ENCODE measurements at places on chromosomes 3 and 15.
A peak's percentile ranks its signal among the peaks of the same experiment; 100 is the strongest.

GRCh38 chr3:11568503-11569155 is 75.1 kb downstream of the VGLL4 start:
- DNase-seq: no peak

DNA sequence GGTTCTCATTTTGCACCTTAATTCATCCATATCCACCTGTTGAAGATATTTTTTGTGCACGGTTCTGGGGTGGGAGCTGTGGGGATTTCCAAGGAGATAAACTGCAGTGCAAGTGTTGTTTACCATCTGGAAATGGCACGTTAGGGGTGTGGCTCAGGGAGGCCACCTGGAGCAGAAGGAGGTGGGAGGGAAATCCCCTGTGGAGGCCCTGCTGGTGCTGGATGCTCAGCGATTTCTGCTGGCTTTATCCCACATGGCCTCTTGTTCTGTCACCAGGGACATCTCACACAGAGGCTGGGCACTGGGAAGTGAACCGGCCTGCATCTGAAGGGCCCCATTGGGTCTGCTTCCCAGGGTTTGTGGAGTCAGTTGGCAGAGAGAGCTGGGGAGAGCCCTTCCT is 24.3 kb downstream of the TRPM1 start:
- no peak for DNase-seq

DNA sequence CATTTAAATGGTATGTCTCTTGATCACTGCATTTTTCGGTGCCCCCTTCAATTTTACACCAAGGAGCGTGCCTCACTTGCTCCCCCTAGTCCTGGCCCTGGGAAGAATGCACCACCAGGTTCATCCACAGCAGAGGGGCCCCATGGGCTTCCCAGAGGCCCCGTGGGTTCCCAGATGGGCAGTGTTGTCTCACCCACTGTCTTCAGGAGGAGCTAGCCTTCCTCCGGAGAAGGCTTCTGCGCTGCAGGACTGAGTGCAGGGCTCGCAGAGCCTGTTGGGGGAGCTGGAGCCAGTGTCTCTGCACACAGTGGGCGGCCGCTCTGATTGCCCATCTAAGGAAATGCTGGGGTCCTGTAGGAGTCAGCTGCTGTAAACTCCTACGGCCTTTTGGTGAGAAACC is 45.9 kb downstream of the POLR2M start:
- no peak for DNase-seq

DNA sequence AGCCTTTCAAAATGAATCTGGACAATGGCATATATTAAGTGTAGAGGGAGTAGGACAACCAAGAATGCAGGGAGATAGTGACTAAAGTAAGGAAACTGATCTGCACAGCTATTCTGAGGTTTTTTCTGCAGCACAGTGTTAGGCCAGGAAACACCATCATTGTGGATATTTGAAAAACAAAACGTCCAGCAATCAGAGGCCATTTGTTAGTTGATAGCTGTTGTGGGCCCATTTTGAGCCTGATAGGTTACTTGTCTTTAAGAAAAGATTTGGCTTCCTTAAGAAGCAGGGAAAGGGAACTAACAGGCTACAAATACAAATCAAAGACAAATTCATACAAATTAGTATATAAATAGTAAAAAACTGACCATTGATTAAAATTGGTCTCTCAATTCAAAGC is 375.8 kb upstream of the ARL6 start:
- no peak for DNase-seq

GRCh38 chr3:183131735-183132134 is 30.8 kb downstream of the LAMP3 start:
- no peak for DNase-seq

GRCh38 chr15:40500568-40501330 is 30.0 kb downstream of the CHST14 start:
- no peak for DNase-seq

- peak; percentile 75 for DNase-seq
Measured at GRCh38 chr3:103052236-103052830, 617.5 kb downstream of the ZPLD1 start.

DNA sequence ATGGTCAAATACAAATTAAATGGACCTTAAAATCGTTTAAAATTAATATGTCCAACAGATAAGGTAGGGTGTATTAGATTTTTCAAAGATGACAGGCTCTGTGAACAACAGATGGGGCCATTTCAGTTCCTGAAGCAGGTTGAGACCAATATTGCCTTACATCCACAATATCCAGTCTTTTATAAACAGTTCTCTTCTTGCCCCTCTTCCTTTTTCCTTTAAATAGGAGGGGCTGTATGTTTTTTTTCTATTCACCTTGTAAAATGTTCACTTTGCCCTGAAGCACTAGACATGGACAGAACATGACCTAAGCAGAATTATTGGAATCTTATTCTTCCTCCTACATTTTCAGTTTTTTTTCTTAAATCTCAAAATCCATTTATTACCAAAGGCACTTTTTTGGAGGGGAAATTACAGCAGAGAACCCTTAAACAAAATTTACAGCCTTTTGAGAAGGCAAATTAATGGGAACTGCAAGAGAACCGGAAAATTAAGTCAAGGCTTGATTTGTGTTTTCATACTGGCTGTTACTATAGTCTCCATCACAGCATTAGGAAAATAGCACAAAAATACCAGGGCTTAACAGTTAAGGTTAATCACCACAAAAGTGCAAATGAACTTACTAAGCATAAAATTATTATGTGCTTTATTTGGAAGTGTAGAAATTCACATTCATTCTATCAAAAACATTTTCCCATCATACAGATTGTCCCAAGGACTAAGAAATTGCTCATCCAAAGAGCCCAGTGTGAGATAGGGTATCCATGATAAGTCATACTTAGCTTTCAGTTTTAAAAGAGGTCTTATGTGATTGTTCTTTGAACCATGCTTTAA is 55.8 kb downstream of the CMSS1 start:
- DNase-seq: no peak

DNA sequence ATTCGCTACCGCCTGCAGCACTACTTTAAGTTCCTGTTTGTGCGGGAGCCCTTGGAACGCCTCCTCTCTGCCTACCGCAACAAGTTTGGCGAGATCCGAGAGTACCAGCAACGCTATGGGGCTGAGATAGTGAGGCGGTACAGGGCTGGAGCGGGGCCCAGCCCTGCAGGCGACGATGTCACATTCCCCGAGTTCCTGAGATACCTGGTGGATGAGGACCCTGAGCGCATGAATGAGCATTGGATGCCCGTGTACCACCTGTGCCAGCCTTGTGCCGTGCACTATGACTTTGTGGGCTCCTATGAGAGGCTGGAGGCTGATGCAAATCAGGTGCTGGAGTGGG is 995 bp downstream of the CHST14 start:
- DNase-seq: no peak

DNA sequence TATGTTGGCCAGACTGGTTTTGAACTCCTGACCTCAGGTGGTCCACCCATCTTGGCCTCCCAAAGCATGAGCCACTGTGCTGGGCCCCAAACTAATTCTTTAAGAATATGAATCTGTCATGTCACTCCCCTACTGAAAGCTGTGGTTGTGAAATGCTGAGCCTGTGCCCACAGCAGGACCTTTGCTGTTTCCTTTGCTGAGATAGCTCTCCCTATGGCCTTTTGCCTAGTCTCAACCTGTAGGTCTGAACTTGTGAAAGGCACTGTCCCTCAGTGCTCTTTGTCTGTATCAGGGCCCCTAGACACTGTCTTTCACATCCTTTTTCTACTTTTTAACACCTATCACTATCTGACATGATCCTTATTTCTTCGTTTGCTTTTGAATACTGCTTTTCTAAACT is 62.7 kb upstream of the CCR4 start:
- DNase-seq: no peak

- peak; percentile 20 for DNase-seq
Measured at GRCh38 chr3:14980689-14981088, 33.3 kb downstream of the NR2C2 start.

DNA sequence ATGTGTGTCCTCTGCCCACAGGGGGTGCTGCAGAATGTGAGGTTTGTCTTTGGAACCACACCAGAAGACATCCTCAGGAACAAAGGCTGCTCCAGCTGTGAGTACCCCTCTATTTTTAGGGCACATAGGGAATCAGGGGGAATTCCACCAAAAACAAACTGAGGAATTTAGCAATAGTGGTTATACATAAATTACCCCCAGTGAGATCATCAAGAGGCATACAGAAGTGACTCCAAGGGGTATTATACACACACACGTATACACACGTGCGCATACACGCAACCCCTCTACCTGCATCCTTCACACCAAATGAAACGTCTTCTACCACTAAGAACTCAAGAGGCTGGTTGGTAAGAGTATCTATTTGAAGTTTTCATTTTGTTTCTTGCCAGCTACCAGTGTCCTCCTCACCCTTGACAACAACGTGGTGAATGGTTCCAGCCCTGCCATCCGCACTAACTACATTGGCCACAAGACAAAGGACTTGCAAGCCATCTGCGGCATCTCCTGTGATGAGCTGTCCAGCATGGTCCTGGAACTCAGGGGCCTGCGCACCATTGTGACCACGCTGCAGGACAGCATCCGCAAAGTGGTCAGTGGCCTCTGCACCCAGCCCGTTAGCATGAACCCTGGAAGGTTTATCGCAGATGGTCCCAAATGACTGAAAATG is 2.9 kb downstream of the THBS1 start:
- peak; percentile 5 for DNase-seq

DNA sequence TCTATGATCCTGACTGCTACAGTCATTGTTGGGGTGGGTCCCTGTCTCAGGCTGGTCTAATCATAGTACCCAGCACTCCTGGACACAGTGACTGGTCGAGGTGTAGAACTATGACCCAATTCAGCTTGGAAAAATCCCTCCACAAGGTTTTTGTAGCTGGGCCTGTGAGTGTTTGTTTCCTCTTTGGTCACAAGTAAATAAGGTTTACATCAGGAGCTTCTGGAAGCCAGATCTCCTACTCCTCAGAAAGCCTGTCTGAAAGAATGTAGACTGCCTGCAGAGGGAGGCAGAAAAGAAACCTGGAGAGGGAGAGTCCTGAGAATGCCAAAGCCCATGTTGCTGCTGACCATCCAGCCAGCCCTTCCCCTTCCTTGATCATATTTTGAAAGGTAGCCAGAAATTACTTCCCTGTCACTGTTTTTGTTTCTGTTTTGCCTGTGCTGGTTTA is 123.2 kb downstream of the RAP2B start:
- peak; percentile 50 for DNase-seq

DNA sequence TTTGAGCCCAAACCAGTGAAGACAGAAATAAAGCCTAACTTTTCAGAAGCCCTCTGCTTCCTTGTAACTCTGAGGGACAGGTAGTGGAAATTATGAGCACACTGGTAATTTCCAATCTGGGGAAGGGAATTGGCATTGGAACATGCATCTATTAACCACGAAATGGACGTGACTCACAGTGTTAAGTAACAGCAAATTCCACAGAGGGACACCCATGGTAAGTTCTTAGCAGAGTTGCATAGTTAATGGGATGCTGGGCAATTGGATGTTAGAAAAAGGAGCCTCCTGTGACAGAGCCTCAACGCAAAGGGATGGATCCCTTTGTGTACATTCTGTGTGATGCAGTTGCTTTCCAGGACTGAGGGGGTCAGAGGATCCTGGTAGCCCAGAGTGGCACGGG is 168.6 kb downstream of the SEMA6D start:
- DNase-seq: no peak

- DNase-seq: no peak
Measured at GRCh38 chr3:141699324-141699723, 38.8 kb upstream of the RNF7 start.

- DNase-seq: no peak
Measured at GRCh38 chr3:101865751-101866509, 16.6 kb downstream of the NFKBIZ start.

GRCh38 chr3:71247221-71247957 is 336.1 kb downstream of the FOXP1 start:
- peak; percentile 5 for DNase-seq

- DNase-seq: no peak
Measured at GRCh38 chr3:128482666-128483656, 10.0 kb downstream of the GATA2 start.

DNA sequence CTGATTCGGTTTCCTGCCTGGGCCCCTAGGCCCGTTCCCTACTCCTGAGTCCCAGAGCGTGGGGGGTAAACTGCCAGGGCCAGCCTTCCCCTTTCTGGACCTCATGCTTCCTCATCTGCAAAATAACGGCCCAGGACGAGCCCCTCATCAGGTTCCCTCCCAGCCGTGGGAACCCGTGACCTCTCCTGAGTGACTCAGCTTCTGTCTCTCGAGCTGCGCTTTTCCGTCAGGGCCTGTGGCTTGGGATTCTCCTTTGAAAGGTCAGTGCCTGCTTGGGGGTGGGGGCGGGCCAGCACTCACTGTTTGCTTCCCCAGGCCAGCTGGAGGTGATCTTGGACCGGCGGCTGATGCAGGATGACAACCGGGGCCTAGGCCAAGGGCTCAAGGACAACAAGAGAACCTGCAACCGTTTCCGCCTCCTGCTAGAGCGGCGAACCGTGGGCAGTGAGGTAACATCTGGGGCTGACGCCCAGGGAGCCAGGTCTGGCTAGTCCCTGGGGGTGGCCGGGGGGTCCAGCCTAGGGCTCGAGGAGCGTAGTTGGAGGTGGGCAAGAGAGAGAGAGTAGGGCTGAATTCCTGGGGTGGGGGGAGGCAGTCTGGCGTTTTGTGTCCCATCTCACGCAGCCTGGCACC is 12.8 kb downstream of the MAN2A2 start:
- DNase-seq: peak; percentile 97

DNA sequence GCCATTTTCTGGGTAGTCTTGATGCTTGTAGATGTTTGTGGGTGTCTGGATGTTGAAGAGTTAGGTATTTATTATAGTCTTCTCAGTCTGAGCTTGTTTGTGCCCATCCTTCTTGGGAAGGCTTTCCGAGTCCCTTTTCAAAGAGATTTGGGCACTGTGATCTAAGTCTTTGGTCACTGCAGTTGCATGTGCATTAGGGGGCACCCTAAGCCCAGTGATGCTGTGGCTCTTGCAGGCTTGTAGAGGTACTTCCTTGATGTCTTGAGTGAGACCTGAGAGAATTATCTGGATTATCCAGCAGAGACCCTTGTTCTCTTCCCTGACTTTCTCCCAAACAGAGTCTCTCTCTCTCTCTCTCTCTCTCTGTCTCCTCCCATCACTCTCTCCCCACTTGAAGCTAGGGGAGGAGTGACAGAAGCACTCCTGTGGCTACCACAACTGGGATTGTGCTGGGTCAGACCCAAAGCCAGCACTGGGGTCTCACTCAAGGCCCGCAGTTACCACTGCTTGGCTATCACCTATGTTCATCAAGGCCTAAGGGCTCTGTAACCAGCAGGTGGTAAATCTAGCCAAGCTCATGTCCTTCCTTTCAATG is 68.5 kb downstream of the TMCO5A start:
- peak; percentile 76 for DNase-seq
